ENCODE measurements at places on chromosomes 11 and 22.

- DNase-seq, result no peak
These were observed 14.5 kb downstream of the KCNC1 start for GRCh38 chr11:17748761-17749721.

DNA sequence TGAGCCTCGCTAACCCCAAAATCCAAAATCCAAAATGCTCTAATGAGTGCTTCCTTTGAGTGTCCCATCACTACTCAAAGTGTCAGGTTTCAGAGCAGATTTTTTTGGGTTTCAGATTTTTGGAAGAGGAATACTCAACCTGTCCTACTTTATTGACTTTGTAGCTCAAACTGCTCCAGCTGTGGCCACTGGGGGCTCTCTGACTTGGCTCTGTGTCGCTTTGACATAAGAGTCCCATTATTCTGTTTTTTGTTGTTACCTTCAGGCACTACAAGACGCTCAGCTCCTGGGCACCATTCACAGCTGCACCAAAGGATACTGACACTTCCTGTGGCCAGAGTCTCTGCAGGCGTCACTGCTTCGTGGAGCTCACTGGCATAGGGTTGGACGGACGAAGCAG, 41.1 kb downstream of the PHF21B start:
- no peak for DNase-seq

DNA sequence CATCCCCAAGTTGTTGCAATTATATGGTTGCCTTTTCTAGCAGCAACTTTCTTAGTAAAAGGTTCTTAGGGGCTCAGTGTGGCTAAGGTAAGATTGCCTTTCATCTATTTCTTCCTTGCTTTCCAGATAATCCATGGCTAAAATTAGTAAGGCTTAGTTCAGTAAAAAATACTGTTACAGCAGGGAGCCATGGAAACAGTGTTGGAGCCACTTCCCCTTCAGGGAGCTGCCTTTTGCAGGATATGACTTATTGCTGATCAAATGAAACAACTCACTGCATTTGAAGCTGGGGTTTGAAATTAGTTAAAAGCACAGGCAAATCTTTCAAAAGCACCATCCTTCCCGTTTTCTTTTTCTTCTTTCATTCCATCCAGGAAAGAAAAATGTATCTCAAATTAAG, 184.3 kb downstream of the C11orf87 start:
- no peak for DNase-seq

- DNase-seq, result no peak
These were observed 139.6 kb upstream of the LMO1 start for GRCh38 chr11:8403310-8403709.

GRCh38 chr22:48152164-48152775, 1389.8 kb downstream of the TBC1D22A start:
- DNase-seq, result no peak

- peak; percentile 50 for DNase-seq
These were observed 10.6 kb downstream of the TEAD1 start for GRCh38 chr11:12684816-12685215.

DNA sequence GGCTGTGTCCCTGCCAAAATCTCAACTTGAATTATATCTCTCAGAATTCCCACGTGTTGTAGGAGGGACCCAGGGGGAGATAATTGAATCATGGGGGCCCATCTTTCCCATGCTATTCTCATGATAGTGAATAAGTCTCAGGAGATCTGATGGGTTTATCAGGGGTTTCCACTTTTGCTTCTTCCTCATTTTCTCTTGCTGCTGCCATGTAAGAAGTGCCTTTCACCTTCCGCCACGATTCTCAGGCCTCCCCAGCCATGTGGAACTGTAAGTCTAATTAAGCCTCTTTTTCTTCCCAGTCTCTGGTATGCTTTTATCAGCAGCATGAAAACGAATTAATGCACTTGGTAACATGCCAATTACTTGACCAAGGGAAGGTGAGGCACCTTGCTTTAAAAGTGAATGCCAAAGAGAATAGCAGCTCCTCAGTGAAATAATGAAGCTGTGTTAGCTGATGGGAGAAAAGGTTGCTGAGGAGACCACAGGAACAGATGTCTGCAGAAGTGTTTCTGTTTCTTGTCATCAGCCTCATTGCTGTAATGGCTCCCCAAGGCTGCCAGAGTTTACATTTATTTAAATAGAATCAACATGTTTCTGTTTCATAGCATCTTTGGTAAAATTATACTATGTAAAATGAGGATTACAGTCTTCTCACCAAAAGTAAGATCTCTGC, 89.0 kb upstream of the CD44 start:
- DNase-seq, result no peak

DNA sequence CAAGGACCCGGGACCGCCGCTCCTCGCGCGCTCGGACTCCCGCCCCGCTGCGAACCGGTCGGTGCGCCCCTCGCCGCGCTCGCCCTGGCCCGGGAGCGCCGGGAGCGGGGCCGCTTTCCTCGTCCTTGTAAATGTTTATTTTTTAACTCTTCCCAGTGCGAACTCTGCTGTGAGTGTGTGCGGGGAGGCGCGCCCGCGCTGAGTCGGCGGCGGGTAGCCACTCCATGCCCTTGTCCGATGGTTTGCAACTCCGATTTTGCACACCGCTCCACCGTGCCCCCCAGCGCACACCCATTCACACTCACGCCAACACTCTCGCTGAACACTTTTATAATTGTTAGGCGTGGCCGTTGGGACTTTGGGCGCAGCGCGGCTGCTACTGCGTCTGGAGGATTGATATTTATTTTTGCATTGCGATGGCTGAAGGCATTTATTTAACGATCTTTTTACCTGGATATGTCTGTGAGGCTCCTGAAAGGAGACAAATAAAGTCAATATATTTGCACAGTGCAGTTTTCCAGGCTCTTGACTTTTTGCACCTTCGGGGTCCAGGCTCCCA, 1.0 kb downstream of the C11orf96 start:
- DNase-seq, result no peak

DNA sequence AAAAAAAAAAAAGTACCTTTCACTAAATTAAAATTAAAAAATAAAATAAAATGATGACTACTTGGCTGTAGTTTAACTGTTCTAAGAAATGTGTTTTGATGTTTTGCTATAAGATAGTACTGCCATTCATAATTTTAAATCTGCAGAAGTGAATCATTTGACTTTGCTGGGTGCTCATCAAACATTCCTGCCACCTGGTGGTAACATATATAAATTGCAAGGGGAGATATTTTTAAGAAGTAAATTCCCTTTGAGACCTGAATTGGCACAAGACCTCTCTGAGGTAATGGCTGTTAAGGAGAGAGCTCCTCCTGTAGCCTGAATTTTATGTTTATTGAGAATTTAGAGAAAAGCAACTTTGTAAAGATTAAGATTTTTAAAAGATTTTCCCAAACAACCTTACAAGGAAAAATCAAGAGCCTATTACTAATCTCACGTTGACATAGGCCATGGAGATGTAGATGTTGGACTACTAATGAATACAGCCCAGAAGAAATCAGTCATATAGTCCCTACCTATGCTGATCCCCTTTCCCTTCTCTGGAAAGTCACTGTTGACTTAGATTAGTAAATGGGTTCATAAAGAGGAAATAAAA, 11.9 kb upstream of the NARS2 start:
- DNase-seq, result peak; percentile 31

- DNase-seq, result peak; percentile 12
These were observed 105.6 kb downstream of the ATXN10 start for GRCh38 chr22:45777046-45777851.

DNA sequence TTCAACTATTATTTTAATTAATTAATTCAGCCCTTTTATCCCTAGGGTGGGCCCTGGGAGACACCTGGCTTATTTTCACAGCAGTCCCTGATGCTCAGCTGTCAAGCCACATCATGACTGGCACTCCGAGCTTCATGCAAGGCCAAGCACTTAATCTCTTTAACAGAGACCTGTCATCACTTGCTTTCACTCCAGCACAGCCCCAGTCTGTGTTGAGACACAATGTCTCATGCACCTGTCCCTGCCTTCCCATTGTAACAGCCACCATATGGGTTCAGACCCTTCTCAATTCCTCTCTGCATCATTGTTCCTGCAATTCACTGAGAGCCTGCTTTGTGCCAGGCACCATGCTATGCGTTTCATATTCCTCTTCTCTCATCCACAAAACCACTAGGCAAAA, 222.2 kb upstream of the TENM4 start:
- no peak for DNase-seq

DNA sequence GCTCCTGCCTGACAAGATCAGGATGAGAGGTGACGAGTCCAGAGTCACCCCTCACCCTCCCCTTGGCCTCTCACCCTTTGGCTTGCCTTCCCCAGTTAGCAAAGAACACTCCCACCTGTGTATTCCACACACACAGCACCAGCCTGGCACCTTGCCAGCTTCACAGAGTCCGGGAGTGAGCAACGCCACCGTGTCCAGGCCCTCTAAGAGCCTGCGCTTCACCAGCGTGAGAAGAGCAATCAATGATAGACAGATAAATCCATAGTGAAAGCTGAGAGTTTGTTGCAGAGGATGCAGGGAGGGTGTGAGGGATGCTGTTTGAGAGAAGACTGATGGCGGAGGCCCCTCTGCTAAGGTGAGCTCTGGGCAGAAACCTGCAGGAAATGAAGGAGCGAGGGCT, 404.5 kb downstream of the LARGE1 start:
- DNase-seq, result no peak

GRCh38 chr22:46540874-46541273, 3.5 kb upstream of the CELSR1 start:
- DNase-seq, result no peak

DNA sequence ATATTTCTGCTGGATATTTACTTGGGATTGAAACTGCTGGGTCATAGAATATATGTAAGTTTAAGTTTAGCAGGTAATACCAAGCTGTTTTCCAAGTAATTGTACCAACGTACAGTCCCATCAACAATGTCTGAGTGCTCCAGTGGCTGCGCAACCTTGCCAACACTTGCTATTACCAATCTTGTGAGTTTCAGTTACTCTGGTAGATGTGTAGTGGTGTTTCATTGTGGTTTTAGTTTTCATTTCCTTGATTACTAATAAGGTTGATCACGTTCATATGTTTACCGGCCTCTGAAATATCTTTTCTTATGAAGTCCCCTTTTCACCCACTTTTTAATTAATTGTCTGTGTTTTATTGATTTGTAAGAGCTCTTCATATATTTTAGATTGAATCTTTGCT, 370.6 kb upstream of the CADM1 start:
- DNase-seq, result no peak

GRCh38 chr11:73234471-73235181, 16.5 kb downstream of the P2RY2 start:
- DNase-seq, result no peak

- no peak for DNase-seq
These were observed 19.6 kb downstream of the ADM start for GRCh38 chr11:10324474-10324873.

DNA sequence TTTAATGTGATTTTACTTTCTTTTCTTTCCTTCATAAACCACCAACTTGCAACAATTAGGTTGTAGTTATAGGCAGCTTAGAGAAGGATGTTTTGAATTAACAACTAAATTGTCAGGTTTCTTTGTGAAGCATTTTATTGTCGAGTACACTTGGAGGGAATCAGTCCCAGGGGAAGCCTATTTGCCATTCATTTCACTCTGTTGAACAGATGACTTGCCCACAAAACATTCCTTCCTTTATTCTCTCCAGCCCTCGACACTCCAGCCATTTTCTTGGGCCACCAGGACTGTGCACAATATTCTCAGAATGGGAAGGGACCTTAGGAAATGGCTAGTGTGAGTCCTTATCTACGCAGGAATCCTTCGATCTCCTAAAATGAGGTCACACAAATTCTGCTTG, 620.6 kb downstream of the SOX6 start:
- DNase-seq, result peak; percentile 18

DNA sequence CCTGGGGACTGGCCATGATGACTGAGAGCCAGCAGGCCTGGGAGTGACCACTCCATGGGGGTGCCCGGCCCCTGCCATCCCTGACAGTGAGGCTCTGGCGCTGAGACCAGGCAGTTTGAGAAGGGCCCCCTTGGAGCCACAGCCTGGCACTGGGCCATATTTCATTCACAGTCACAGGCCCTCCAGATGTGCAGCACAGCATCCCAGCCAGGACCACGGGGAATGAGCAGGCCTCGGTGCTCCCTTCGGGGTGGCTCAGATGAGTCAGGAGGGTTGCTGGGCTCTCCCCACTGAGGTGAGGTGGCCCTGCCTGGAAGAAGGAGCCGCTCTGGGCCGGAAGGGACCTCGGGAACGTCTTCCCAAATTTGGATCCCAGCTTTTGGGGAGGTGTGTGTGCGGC, 53.0 kb downstream of the GRAMD4 start:
- no peak for DNase-seq

DNA sequence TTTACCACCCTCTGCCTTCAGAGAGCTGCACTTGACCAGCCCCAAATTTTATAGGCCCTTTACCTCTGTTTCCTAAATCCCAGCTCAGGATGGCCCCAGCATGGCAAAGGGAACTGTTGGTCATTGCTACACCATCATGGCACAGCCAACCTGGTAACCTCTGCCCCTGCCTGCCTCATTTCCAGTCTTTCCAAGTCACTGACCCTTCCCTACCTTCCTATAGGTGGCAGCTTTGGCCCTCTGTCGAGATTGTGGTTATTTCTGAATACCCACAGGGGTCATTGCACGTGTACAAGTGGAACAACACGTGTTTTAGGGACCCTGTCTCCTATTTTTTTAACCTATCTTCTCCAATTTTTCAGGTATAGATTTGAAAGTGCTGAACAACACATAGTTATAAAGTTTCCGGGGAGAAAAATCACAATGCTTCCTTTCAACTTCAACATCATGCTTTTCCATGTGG, 2.8 kb downstream of the GALNT18 start:
- DNase-seq, result no peak

DNA sequence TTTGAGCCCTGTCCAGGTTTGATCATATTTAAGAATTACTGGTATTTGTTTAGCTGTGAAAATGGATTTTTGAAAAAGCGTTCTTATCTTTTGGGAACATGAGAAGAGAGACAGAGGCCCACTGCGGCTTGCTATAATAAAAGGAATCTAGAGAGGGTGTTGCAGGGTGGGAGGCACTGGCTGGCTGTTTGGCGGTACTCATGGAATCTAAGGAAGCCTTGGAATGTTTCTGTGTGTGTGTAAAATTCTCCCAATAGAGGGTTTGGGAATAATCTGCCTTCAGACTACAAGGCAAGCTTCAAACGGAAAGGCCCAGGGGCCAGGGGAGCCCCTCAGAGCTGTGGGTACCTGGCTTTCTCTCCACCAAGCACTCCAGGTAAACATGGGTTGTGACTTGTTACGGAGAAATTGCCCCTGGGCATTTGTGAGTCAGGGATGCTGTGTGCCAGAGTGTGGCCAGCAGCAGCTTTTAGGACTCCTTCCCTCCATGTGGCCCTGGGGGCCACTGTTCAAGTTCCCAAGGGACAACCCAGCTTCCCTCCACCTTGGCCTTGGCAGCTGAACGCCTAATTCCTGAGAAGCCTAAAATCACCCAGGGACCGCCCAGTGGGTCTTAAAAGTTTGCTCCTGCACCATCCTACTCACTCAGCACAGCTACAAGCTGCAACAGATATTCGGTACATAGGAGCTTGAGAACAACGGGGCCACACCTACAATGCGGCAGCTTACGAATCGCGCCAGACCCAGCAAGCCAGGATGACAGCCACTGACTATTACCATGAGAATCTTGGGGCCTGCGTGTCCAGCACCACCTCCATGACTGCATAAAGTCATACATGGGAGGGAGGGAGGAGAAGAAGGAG, 14.1 kb upstream of the SYT8 start:
- no peak for DNase-seq

- DNase-seq, result peak; percentile 36
These were observed 238.2 kb upstream of the ZBED5 start for GRCh38 chr11:11095831-11096723.

GRCh38 chr22:38824585-38824984, 19.2 kb downstream of the NPTXR start:
- peak; percentile 87 for DNase-seq

GRCh38 chr22:43475549-43476076, 63.8 kb downstream of the MPPED1 start:
- no peak for DNase-seq

Data from HAP-1 (cell line).